ENCODE measurements at places on chromosomes 3 and 15.

DNA sequence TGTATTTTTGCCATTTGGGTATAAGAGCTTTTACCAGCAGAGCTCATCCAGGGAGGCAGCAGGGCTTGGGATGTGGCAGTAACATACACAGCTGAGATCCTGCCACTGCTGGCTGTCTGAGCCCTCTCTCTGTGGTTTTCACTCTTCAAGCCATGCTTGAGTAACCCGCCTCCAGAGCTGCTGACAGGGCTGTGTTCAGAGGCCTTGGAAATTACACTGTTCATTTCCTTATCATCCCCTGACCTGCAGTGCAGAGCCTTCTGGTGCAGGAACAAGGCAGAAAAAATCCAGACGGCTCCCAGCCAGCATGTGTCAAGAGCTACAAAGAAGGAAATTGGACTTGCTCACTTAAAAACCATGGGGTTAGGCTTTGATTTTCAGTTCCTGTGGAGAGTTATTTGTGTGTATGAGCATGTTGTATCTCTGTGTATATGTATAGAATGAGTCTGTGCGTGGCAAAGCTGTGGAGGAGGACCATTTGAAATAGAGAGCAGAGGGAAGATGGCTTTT, 47.0 kb downstream of the ZNF609 start:
- DNase-seq: no peak

- no peak for DNase-seq
Observed at GRCh38 chr15:42199126-42199525, 9.0 kb downstream of the VPS39 start.

GRCh38 chr3:11306817-11307589, 34.8 kb downstream of the ATG7 start:
- DNase-seq: no peak

DNA sequence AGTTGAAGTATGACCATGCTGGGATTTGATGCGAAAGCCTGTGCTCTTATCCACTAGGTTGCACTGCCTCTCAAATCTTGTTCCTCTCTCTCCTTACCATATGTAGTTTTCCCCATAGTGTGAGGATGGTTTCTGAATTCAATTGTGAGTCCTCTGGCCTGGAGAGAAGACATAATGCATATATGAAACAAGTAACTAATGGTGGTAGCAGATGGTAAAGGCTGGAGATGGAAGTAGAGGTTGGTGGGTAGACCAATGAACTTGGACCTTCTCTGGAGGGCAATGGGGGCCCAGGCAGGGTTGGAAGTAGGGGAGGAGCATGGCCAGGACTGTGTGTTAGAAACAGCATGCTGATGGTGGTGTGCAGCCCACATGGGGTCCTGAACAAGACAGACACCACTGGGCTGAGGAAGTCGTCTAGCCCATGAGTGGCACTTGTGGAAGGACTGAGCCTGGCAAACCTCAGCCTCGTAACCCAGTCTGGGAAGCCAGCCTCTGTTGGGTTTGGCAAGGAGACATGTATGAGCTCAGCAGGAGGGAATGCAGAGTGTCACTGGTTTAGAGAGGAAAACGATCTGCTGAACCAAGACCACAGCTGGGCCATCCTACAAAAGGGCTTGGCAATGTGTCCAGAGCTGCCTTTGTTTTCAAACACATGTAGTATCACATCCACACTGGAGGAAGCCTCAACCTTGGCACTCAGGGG, 18.5 kb upstream of the LMCD1 start:
- DNase-seq: no peak

DNA sequence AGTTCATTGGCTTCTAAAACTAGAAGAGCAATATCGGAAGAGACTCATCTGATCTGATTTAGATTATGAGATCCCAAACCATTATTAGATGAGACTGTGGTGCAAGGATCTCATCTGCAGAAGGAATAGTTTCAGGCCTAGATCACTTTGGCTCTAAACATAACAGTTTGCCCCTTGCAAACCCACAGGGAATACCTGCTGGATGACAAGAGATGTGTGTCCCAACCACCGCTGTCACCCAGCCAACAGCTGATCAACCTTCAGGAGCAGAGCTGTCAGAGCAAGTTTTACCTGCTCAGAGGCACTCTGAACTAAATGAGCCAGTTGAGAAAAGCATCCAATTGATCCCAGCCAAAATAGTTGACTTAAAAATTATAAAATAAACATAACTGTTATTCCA, 64.0 kb upstream of the ST3GAL6 start:
- no peak for DNase-seq

DNA sequence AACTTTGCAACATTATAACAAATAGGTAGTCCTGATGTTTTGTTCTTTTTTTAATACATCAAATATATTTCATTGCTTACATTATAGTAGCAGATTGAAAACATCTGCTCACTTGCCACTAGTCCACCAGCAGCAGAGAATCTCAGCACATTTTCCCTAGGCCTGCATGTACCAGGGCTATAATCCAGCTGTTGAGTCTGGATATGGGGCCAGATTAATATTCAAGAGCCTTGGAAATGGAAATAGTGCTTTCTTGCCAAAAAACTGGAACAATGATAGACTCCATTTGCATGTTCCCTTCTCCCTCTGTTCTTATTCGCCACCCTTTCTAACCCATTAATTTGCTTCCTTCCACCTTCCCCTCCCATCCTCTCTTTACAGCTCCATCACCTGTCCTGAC, 288.0 kb downstream of the EPHA3 start:
- DNase-seq: no peak

GRCh38 chr3:162780313-162780712, 1283.7 kb downstream of the OTOL1 start:
- DNase-seq: no peak

DNA sequence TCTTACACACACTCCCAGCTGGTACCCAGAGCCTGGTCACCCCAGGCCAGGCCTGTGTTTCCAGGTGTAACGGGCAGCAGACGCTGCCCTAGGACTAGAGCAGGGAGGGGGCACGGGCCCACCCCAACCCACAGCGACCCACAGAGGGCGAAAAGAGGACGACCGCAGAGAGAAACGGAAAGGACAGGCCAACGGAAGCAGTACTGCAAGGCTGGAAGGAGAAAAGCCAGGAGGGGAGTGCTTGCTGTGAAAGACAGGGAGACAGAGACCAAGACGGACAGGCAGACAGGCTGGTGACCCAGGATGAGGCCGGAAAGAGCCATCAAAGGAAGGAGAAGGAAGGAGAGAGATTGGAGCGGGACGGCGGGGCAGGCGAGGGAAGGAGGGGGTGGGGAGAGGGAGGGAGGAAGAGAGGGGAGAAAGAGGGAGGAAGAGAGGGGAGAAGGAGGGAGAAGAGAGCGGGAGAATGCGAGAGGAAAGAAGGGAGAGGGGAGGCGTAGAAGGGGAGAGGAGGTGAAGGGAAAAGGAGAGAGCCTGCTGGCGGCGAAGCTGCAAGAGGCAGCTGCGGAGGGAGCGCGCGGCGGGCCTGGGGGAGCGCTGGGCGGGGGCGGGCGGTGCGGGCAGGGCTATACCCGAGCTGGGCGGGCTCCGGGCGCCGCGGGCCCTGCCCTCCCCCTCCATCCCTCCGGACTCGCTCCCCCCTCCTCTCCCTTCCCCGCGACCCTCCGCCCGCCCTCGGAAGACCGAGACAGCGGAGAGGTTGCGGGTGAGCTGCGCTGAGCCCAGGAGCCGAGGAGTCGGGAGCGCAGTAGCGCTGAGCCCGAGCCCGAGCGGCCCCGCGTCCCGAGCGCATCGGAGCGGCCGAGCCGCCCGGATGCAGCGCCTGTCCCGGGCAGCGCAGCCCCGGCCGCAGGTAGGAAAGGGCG, at the start of gene SLC6A1:
Gene SLC6A1 (plus strand): TSS at position 732 of the 926 bp plus-strand sequence. CDS start 24,464 bp downstream, outside the sequence.
- no peak for DNase-seq

- no peak for DNase-seq
Observed at GRCh38 chr15:85725564-85725963, 69.2 kb downstream of the KLHL25 start.

GRCh38 chr3:122776675-122777468, 16.8 kb downstream of the HSPBAP1 start:
- DNase-seq: no peak
